Esophagus muscularis mucosa (tissue), 4 donors: ENCODE measurements at places on chromosomes 11 and 22. TPM values are rescaled to one million over a fixed set of nuclear protein-coding genes. Genes with fewer than 3 reads are reported as not detected.

SLC35F2 gene
- total RNA-seq = 3.6 TPM

NDUFV1 gene
- 196 TPM for total RNA-seq

TCIRG1 gene
- total RNA-seq = 124 TPM

SLC6A5 gene
- total RNA-seq = not detected

TRPM5 gene
- not detected for total RNA-seq

SHISAL1 gene
- 10.1 TPM for total RNA-seq

ART1 gene
- total RNA-seq = not detected

SCUBE2 gene
- total RNA-seq = 7.6 TPM

TEF gene
- total RNA-seq = 33.2 TPM

CECR2 gene
- 1.1 TPM for total RNA-seq

AMOTL1 gene
- 172 TPM for total RNA-seq

SF3B2 gene
- 148 TPM for total RNA-seq

HTR3B gene
- not detected for total RNA-seq

TSPO gene
- total RNA-seq = 191 TPM

DNA sequence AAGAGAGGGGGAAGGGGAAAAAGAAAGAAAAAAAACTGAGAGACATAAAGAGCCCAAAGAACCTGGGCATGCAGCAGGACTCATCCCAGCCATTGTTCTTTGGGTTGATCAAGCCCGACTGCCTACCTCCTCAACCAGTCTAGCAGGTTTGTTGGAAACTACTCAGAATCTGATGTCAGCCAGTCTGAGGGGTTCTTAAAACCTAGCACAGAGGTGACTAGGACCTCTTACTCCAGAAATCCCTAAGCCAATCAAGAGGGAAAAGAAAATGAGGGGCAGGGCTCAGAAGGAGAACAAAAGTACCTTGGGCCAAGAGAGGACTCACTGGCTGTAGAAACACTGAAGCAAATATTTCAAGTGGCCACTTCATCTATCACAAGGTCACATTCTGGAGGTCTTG, 228.0 kb downstream of the AASDHPPT start:
- no peak overlapping the region for H3K27ac ChIP-seq
- H3K4me3 ChIP-seq = no peak overlapping the region
- no peaks in the 10 kb centered on the region for H3K4me1 ChIP-seq
- no peaks in the 10 kb centered on the region for H3K36me3 ChIP-seq

GRCh38 chr11:48307760-48308386, 1.9 kb downstream of the OR4S1 start:
- no peaks in the 10 kb centered on the region for H3K36me3 ChIP-seq
- H3K27ac ChIP-seq = no peak overlapping the region
- no peak for DNase-seq
- H3K27me3 ChIP-seq = no peaks in the 10 kb centered on the region
- no peaks in the 10 kb centered on the region for H3K4me1 ChIP-seq
- no peak overlapping the region for H3K4me3 ChIP-seq

DNA sequence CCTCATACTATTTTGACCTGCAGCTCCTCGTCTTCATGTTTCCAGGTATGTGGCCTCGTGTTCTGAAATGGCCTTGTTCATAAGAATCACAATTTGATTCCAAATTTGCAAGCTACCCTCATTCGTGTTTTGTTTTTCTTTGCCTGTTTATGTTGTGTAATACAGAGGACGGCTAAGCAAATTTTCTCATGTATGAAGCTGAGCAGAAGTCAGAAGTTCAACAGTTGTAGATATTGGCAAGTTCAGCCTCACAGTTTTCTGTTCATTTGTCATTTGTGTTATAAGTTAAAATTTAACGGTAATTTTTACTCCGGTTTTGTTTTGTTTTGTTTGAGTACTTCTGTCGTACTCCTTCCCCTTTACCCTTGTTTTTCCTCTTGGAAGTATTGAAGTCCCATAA, 15.4 kb upstream of the CHEK1 start:
- H3K4me3 ChIP-seq = no peak overlapping the region
- no peaks in the 10 kb centered on the region for H3K4me1 ChIP-seq
- peaks cover 100% of the 10 kb centered on the region for H3K36me3 ChIP-seq
- no peaks in the 10 kb centered on the region for H3K27me3 ChIP-seq

- no peaks in the 10 kb centered on the region for H3K27me3 ChIP-seq
- peak overlapping the region; percentile 48 for H3K4me3 ChIP-seq
- H3K27ac ChIP-seq = peak overlapping the region; percentile 42
- DNase-seq = peak; percentile 93
- no peaks in the 10 kb centered on the region for H3K36me3 ChIP-seq
These were observed 19.3 kb downstream of the RRP7A start for GRCh38 chr22:42500161-42500835.

GRCh38 chr11:2525166-2525861, 80.5 kb downstream of the KCNQ1 start:
- H3K4me3 ChIP-seq = no peak overlapping the region
- H3K27me3 ChIP-seq = no peaks in the 10 kb centered on the region
- H3K36me3 ChIP-seq = no peaks in the 10 kb centered on the region

- no peak overlapping the region for H3K27ac ChIP-seq
- H3K36me3 ChIP-seq = no peaks in the 10 kb centered on the region
- DNase-seq = no peak
- H3K4me1 ChIP-seq = no peaks in the 10 kb centered on the region
These were observed 43.2 kb upstream of the OVCH2 start for GRCh38 chr11:7749456-7749855.

GRCh38 chr11:126008956-126009355, 53.7 kb downstream of the CDON start:
- no peak overlapping the region for H3K27ac ChIP-seq
- no peak for DNase-seq

- H3K27me3 ChIP-seq = no peaks in the 10 kb centered on the region
- H3K27ac ChIP-seq = no peak overlapping the region
- no peak for DNase-seq
- H3K36me3 ChIP-seq = no peaks in the 10 kb centered on the region
- H3K4me3 ChIP-seq = peak overlapping the region; percentile 97
These were observed 3.0 kb downstream of the RDX start for GRCh38 chr11:110293389-110293788.

- H3K4me3 ChIP-seq = no peak overlapping the region
- no peaks in the 10 kb centered on the region for H3K27me3 ChIP-seq
- no peaks in the 10 kb centered on the region for H3K36me3 ChIP-seq
- peaks cover 49% of the 10 kb centered on the region for H3K4me1 ChIP-seq
These were observed 66.9 kb downstream of the BCR start for GRCh38 chr22:23246982-23247766.

- no peak for DNase-seq
- H3K27ac ChIP-seq = no peak overlapping the region
- H3K4me3 ChIP-seq = no peak overlapping the region
- no peaks in the 10 kb centered on the region for H3K4me1 ChIP-seq
These were observed 55.7 kb downstream of the ANO1 start for GRCh38 chr11:70133771-70134335.

DNA sequence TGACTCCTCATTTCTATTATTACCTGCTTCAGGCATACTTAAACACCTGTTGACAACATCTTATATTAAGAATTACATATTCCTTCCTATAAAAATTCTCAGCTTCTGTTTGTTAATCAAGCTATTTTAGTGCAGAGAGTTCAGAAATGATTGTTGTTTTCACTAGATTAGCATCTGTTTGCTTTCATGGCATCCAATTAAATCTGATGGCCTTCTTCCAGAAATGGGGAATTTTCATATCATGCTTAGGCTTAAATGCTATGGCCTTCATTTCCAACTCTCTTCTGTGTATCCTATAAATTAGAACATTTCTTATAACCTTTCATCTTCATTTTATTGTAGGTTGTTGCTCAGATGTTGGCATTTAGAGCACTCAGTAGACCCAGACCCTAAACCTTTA, 180.0 kb downstream of the WNT11 start:
- H3K4me3 ChIP-seq = no peak overlapping the region
- no peaks in the 10 kb centered on the region for H3K27me3 ChIP-seq
- DNase-seq = no peak
- H3K4me1 ChIP-seq = peaks cover 21% of the 10 kb centered on the region
- no peaks in the 10 kb centered on the region for H3K36me3 ChIP-seq

DNA sequence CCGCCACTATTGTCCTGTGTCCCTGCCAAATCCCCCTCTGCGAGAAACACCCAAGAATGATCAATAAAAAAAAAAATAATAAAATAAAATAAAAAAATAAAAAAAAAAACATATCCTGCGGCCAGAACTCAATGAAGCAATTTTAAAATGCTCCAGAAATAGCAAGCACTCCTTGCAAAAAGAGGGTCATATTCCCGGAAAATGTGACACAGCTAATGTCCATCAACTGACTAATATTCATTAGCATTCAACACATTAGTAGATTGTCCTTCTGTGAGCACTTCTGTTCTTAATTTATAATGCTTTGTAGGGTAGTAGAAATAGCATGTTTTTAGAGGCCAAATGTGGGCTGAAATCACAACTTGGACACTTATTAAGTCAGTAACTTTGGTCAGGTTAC, 252.3 kb upstream of the SESN3 start:
- no peaks in the 10 kb centered on the region for H3K27me3 ChIP-seq
- no peaks in the 10 kb centered on the region for H3K4me1 ChIP-seq
- no peak for DNase-seq
- no peak overlapping the region for H3K27ac ChIP-seq
- no peak overlapping the region for H3K4me3 ChIP-seq

DNA sequence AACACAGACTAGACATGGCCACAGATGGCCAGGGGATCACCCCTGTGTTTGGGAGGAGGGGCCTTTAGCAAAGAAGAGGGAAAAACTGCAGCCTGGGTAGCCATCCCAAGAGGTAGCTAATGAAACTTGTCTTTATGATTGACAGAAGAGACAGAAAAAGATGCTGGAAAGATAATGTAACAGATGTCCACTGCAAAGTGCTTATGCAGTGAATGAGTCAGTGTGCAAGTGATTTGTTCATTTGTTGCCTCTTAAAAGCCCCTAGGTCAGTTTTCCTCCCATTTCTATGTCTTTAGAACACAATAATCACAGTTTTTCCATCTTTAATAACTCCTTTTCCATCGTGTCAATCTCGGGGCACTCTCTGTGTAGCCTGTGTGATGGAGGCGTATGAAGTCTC, 57.2 kb downstream of the INSC start:
- H3K4me1 ChIP-seq = no peaks in the 10 kb centered on the region
- H3K36me3 ChIP-seq = no peaks in the 10 kb centered on the region
- H3K27ac ChIP-seq = no peak overlapping the region
- H3K4me3 ChIP-seq = no peak overlapping the region

DNA sequence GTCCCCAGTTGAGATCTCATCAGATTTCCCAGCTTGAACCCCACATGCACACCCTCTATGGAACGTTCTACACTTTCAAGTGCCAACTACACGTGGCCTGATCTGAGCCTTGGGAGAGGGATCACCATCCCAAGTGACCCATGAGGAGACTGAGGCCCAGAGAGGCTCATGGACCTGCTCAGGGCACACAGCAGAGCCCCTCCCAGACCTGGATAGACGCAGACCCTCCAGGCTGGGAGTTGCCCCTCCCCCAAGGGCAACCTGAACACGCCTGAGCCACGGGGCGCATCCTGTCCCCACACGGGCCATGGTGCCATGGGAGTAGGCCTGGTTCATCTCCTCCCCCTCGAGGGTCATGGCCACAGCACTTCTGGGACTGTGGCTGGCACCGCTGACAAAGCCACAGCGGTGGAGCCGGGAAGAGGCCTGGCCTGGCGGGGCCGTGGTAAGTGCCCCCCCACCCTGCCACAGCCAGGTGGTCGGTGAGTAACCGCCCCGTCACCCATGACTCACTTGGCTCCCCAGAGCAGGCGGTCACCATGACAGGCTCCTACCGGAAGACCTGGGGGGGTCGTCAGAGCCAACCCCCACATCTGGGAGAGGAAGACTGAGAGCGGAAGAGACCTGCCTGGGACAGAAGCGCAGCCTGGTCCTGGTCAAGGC, 8.1 kb downstream of the WNT7B start:
- no peaks in the 10 kb centered on the region for H3K27me3 ChIP-seq
- H3K4me3 ChIP-seq = no peak overlapping the region
- H3K4me1 ChIP-seq = peaks cover 25% of the 10 kb centered on the region
- no peaks in the 10 kb centered on the region for H3K36me3 ChIP-seq

DNA sequence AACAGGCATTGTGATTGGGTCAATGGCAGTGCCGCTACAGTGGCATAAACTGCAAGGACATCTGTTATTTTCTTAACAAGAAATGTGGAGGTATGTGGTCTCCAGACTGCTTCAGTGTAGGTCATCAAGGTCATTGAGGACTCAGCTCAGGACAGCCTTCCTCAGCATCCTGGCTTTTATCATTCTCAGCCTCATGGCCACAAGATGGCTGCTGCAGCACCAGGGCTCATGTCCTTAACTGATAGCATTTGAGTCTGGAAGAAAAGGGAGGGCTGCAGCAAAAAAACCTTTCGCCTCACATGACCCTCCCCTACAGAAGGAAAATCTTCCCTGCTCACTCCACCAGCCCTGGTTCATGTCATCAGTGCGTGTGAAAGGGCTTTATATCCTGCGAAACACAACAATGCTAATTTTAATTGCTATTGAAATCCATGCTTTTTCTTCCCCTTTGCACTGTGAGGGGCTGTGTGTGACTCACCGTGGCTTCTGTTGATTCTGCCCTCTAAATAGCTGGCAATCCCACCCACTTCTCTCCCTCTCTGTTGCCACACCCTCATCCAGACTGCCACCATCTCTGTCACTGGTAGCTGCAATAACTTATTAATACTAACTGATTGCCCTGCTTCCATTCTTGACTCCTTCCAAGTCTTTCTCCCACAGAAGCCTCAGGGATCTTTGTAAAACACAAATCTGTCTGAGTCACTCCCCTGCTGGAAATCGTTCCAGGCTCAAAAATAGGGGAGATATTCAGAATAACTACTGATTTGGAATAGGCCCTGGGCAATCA, 43.8 kb downstream of the CHRDL2 start:
- H3K4me1 ChIP-seq = peaks cover 27% of the 10 kb centered on the region
- H3K27me3 ChIP-seq = no peaks in the 10 kb centered on the region
- no peaks in the 10 kb centered on the region for H3K36me3 ChIP-seq
- H3K27ac ChIP-seq = no peak overlapping the region
- DNase-seq = no peak

GRCh38 chr11:59009661-59010060, 70.4 kb downstream of the GLYATL1 start:
- no peaks in the 10 kb centered on the region for H3K4me1 ChIP-seq
- H3K27ac ChIP-seq = no peak overlapping the region
- no peak overlapping the region for H3K4me3 ChIP-seq
- H3K36me3 ChIP-seq = no peaks in the 10 kb centered on the region

- no peak overlapping the region for H3K4me3 ChIP-seq
- peaks cover 5% of the 10 kb centered on the region for H3K4me1 ChIP-seq
- no peak overlapping the region for H3K27ac ChIP-seq
- no peaks in the 10 kb centered on the region for H3K36me3 ChIP-seq
These were observed 4.2 kb upstream of the FAM118A start for GRCh38 chr22:45305456-45306075.

- no peak overlapping the region for H3K27ac ChIP-seq
- H3K27me3 ChIP-seq = no peaks in the 10 kb centered on the region
- H3K4me3 ChIP-seq = no peak overlapping the region
- no peak for DNase-seq
These were observed 96.1 kb upstream of the CD44 start for GRCh38 chr11:35042913-35043312.
